Effector CD4-positive, alpha-beta T cell (primary cell): ENCODE measurements at places on chromosomes 16 and 17.
A peak's percentile ranks its signal among the peaks of the same experiment; 100 is the strongest.

DNA sequence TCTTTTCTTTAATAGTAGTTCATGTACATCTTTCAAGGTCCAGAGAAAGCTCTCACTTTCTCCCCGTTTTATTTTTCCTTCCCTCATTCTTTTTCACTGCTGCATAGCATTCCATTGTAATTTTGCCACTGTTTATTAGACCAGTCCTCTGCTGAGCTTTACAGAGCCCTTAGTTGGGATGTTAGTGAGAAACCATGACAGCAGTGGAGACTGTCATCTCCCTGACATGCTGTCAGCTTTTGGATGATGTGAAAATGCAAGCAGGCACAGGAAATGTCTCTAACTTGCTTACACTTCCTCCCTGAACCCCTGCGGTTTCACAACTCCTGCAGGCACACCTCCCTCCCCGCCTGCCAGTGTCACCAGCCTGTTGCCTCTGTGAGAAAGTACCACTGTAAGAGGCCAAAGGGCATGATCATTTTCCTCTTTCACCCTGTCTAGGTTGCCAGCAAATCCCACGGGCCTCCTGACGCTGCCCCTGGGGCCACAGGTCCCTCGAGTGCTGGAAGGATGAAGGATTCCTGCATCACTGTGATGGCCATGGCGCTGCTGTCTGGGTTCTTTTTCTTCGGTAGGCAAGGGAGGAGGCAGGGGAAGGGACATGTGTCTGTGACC lies at the start of gene ITGAL:
Gene ITGAL (plus strand): TSS at position 415 of the 615 bp plus-strand sequence. CDS start 96 bp downstream, at position 511.
- peak; percentile 81 for DNase-seq

DNA sequence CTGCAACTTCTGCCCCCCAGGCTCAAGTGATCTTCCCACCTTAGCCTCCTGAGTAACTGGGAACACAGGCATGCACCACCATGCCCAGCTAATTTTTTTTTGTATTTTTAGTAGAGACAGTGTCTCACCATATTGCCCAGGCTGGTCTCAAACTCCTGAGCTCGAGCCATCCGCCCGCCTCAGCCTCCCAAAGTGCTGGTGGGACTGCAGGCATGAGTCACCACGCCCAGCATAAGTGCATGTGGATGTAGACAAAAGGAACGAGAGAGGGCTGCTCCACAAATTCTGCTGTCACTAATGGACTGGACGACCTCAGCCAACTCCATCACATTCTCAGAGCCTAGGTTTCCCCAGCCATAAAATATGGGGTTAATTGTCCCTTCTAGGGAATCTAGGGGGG lies 7.7 kb upstream of the SP2 start:
- no peak for DNase-seq

DNA sequence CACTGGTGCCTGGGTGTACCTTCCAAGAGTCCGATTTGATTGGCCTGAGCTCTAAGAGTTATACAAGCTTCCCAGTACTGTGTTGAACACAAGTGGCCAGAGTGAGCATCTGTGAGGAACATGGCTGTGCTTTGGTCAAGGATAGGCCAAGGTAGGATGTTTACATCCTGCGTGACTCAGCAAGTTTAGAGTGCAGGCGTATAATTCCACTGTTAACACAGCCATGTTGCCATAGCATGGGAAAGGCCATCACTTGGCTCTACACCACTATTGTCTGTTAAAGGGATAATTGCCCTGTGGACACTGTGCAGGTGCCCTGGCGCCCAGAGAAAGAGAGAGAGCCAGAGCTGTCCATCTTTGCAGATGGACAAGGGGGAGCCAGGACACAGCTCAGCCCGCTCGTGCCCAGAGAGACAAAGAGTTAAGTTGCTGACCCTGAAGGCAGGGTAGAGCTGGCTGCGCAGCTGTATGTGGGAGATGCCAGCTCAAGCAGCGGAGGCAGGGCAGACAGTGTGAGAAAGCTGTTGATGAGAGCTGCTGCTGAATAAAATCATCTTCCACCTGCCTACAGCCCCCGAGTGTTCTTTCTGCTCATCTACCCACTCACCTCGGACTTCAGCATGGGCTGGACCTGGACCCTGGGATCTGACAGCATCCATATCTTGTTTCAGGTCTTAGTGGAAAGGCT lies 11.7 kb downstream of the CFAP52 start:
- no peak for DNase-seq

- no peak for DNase-seq
These were observed 144.7 kb upstream of the SOX9 start for GRCh38 chr17:71976011-71976649.

DNA sequence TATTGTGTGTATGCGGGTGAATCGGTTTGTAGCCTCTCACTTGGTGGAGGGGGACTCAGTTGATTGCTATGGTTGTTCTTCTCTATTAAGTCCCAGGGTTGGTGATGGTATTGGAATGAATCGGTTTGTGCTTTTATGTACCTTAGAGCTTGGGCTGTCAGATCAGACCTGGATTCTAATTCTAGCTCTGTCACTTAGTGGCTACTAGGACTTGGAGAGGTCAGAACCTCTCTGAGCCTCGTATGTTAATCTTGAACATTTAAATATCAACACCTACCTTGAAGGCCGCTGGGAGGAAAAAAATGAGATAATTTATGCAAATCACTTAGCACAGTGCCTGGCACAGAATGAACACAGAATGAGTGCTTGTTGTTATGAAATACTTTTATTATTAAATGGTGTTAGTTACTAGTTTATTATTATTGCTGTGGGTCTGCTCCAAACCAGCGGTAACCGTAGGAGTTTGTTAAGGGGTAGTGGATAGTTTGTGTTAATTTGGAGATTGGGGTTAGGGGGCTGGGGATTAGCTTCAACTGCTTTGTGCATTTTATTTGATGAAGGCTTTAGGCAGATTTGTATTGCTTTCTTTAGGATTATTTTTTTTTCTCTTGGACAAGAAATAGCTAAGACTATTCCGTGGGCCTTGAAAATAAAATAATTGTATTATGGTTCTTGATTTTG lies 3.5 kb downstream of the KDM6B start:
- DNase-seq = no peak

DNA sequence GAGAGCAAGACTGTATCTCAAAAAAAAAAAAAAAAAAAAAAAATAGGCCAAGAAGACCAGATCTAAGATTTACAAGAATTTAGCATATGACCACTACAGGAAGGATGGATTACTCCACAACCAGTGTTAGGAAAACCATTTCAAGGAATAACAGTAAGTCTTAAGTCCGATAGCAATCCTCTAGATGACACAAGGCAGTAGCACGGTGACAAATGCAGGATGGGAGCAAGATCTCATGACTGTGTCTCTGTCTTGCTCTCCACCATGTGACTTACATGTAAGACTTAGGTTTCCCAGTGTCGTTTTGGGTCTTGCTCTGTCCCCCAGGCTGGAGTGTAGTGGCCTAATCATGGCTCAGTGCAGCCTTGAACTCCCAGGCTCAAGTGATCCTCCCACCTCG lies 27.8 kb downstream of the C16orf96 start:
- DNase-seq = no peak

DNA sequence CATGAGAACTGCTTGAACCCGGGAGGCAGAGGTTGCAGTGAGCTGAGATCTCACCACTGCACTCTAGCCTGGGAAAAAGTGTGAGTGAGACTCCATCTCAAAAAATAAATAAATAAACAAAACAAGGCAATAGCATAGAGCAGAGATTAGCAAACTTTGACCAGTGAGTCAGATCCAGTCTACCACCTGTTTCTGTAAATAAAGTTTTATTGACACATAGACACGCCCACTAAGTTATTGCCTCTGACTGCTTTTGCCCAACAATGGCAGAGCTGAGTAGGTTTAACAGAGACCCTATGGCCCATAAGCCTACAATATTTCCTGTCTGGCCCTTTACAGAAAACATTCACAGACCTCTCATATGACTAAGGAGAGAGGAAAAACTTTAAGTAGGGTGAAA lies 44.3 kb downstream of the XYLT1 start:
- DNase-seq = no peak

- no peak for DNase-seq
These were observed 66.4 kb downstream of the BANP start for GRCh38 chr16:88017587-88018101.

DNA sequence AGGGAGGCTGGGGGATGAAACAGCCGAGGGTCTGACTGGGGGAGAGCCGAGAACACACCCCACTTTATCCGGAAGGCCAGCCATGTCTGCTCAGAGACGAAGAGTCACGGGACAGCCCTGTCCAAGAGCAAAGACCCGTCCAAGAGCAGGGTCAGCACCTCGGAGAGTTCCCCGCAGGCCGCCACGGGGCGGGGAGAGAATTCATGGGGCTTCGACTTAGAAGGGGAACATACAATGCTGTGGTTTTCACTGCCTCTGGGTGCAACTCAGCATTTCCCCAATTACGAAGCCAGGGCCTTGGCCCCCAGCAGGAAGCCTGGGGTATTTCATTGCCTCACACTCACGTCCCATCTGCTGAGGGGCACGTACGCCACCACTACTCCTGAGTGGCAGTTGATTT lies 59.3 kb downstream of the JPH3 start:
- DNase-seq = no peak

DNA sequence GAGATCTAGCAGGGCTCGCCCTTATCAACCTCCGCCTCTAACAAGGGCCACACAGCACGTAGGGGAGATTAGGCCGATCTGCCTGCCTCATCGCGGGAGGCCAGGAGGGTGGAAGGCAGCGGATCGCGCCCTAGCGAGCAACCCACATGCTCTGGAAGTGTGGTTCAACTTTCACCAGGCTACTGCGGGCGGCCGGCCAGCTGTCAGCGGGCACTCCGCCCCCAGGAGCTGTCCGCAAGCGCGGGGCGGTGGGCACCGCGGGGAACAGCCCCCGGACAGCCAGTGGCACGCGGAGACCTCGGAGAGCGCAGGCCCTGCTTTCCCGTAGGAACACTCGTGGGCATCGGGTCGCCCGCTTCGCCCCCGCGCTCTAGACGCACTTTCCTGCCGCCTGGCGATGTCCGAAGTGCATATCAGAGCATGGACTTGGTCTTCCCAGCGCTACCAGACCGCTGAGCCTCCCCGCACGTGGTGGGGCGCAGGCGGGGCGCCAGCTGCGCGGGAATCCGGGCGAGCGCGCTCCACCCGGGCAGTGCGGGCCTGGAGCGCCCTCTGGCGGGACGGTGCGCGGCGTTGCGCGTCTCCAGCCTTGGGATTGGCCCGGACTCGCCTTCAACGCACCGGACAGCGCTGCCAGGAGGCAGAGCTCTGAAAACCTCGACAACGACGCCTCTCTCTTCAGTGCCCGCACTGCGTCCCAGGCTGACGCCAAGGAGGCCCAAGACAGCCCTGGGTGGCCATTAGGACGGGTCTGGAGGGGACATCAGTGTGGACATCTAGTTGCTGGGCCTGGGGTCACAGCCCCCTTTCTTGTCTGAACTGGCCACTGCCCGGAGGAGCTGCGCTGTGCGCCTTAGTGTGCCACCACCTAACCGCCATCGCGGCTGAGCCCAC lies 3.6 kb upstream of the ZNHIT3 start:
- DNase-seq = peak; percentile 67

GRCh38 chr17:49968405-49969133 lies 421 bp upstream of the DLX4 start:
- DNase-seq = peak; percentile 43

DNA sequence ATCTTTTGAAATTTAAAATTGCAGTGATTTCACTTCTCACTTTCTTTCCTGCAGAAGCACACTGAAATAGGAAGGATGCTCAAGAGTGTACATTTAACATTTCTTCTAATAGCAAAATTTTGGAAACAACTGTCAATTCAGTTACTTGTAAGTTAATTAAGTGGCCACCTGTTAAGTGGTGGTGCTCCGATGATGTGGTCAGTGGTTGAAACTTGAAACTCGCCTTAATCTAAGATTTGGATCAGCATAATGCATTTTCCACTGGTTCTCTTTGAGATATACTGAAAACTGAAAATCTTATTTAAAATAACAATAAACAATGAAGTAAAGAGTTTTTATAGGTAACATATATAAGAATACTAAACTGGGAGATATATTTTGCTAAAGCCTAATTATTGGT lies 7.0 kb upstream of the MYH8 start:
- no peak for DNase-seq

GRCh38 chr16:24668481-24669061 lies 60.9 kb upstream of the TNRC6A start:
- no peak for DNase-seq

- no peak for DNase-seq
These were observed 7.5 kb downstream of the TENT4B start for GRCh38 chr16:50160495-50161164.

DNA sequence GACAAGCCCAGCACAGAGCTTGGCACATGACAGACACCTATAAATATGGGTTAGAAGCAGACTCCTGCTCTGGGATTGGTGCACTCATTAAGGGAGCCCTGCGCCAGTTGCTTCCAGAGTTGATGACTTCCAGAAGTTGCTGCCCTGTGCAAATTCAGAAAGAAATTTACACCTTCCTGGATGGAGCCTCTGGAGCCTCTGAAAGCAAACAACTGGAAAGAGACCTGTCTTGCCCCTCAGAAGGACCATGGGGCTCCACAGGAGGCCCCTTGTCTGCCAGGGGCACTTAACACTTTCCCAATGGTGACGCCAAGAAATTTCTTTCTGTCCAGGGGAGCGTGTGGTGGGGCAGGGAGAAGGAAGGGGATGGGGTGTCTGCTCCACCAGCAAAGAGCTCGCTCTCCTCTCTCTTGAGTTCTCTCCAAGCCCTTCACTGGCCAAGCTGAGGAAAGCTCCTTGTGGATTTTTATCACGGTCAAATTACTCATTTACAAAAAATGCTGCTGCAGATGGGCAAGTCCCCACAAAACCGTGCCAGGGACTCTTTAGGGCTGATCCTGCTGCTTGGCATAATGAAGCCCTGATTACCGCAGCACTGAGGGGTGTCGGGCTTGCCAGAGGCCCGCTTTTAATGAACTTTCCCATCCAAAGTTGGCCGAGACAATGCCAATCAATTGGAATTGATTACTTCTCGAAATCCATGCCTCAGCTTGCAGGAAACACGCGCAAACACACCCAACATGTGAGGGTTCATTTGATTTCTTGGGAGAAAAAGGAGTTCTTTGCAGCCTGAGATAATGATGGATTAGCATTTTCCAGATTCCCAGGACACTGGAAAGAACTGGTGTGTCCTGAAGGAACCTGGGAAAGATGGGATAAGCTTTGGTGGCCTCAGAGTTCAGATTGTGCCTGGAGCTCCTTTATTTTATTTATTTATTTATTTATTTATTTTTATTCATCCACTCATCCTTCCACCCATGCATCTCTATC lies 583.6 kb upstream of the CDH5 start:
- no peak for DNase-seq

DNA sequence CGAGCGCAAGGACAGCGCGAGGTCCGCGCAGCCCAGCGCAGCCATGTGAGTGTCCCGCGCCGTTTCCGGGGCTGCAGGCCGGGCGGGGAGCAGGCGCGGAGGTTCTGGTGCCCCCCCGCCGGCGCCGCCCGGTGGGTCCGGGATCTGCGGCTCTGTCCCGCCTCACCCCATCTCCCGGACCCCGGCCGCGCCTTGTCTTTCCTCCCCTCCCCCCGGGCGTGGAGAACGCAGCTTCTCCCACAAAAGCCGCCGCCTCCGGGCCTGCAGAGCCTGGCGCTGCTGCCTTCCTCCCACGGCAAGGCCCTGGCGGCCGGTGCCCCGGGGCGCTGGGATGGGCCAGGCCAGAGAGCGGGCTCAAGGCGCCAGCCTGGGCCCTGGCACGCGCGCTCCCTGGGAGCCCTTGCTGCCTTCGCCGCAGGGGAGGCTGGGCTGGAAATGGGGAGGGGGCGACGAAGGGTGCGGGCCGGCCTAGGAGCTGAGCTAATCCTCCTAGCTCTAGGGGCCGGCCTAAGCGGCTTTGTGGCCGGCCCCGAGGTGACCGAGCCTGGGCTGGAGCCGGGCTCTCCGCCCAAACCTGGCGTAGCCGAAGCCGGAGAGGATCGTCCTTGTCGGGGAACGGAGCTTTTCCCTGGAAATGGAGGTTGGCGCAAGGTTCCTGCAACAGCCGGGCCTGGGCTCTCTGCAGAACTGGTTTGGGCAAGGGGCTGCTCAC lies 397 bp downstream of the RIPOR1 start:
- no peak for DNase-seq

- DNase-seq = no peak
These were observed 33.5 kb upstream of the ETV4 start for GRCh38 chr17:43579566-43580140.
